MCF 10A (cell line): ENCODE measurements at places on chromosomes 6 and 20. TPM values are rescaled to one million over a fixed set of nuclear protein-coding genes. Genes with fewer than 3 reads are reported as not detected.
A peak's percentile ranks its signal among the peaks of the same experiment; 100 is the strongest.

DNA sequence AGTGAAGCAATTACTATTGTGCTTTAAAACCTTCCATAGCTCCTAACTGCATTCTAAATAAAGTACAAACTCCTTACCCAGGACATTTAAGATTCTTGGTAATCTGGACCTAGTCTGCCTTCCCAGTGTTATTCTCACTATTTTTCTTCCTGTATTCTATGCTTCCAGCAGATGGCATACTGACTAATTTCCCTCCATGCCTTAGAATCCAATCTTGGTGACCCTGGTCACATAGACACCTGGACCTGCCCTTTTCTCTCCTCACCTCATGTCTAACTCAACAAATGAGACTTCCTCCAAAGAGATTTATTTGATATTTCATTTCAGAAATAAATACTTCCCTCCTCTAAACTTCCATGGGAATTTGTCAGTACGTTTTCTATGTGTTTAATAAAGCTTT lies 25.8 kb downstream of the ROS1 start:
- DNase-seq, result peak; percentile 38

Gene TMEM14B
- total RNA-seq, result 122 and 143 TPM in 2 replicates

DNA sequence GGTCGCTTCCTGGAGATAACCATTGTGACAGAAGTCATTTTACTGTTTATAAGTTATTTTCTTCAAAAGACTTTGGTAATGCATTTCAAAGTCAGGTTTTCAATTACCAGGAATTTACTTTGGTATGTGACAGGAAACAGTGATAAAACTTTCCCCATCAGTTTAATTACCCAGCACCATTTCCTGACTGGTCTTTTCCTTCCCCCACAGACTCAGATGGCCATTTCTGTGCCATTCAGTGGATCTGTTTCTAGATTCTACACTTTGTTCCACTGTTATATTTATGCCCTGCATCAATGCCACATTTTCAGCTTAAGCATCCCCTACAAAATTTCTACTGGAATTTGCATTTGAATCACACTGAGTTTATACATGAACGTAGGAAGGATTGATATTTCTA lies 16.3 kb downstream of the RRBP1 start:
- DNase-seq, result no peak

DNA sequence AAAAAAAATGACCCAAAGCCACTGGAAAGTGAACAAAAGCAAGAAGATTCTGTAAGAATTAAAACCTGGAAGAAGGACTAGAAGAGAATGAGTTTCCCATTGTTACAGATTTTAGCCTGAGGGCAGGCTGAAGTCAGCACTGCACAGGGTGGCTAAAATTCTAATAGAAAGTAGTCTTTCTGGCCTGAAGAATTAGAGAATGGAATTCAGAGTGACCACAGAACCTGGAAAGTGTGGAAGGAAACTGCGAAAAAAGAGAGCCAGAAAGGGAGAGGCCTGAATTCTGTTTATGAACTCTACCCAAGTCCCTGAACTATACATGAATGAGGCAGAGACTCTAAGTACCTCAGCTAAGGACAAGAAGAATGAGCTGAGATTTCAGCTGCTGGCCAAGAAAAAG lies 38.9 kb upstream of the FILIP1 start:
- peak; percentile 21 for DNase-seq

Gene ANKEF1
- 5.6 and 7.2 TPM in 2 replicates for total RNA-seq

Gene NKAIN4
- total RNA-seq, result not detected in 2 replicates

DNA sequence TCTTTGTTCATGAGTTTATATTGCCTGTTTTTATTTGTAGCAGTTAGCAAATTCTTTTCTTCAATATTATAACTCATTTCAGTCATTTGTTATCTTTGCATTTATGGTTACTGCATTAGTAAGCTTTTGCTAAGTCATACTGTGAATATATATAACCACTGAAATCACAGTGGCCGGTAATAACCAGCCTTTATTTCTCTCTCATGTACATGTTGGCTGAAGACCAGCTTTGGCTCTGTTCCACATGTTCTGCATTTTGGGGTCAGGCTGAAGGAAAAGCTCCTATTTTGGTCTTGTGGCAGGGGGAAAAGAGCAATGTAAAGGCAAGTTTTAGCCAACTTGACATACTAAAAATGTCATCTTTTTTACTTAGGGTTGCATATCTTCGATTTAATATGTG lies 276.3 kb downstream of the BCKDHB start:
- no peak for DNase-seq

DNA sequence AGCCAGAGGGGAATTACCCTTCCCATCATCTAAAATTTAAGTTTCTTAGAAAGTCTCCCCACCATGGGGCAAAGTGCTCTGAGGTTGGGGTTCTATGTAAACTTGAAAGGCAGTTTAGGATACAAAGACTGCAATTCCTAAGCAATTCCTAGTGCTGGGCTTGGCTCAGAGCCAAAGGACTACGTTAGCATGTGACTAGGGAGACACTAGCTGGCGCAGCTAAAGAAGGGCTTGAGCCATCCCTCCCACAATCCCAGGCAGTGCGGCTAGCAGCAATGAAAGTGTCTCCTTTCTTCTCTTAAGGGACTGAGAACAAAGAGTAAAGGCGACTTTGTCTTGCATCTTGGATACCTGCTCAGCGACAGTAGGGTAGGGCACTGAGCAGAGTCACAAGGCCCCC lies 306.6 kb upstream of the FKBP1C start:
- DNase-seq, result no peak

DNA sequence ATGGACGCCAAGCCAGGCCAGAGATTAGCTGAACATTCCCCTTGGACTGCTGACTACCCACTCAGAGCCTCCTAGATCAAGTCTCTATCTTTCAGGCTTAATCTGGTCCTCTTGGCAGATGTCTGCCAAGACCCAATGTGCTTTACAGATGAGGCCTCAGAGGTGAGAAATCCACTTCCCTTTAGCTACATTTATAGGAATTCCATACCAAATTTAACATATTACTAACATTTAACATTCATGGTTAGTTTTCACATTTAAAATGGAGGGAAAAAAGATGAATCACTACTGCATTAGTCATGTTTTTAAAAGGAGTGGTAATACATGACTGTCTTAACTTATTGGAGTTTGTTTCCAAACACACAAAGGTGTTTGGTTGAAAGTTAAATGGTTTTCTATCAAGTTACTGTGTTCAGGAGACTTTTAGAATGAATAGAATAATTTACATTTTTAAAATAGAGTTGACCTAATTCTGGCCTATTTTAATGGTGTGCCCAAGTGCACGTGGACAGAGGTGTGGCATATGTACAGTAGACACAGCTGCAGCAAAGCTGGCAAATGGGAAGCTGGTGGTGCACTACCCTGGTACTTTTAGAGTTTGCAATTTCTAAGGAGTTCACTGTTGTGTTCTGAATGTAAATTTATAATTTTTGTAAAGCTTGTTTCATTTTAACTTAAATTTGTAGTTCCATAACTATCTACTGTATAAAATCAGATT lies 41.9 kb upstream of the CALHM6 start:
- DNase-seq, result peak; percentile 30

- no peak for DNase-seq
These were observed 51.9 kb upstream of the GNRH2 start for GRCh38 chr20:2991532-2991931.

DNA sequence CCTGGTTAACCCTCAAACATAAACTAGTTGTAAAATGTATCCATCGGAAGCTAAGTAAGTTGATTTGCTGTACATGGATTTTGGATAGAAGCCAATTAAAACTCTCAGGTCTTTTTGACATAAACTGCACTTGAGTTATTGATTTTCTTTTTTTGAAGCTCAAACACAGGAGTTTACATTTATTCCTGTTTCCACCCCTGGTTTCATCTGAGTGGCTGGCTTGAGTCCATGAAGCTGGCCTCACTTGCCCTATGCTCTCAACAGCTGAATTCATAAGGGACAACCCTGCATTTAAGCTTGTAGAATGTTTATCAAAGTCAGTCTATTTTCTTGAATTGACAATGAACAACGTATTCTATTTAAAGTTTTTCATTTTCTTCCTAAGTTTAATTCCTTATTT lies 58.1 kb upstream of the PLEKHG1 start:
- DNase-seq, result no peak

DNA sequence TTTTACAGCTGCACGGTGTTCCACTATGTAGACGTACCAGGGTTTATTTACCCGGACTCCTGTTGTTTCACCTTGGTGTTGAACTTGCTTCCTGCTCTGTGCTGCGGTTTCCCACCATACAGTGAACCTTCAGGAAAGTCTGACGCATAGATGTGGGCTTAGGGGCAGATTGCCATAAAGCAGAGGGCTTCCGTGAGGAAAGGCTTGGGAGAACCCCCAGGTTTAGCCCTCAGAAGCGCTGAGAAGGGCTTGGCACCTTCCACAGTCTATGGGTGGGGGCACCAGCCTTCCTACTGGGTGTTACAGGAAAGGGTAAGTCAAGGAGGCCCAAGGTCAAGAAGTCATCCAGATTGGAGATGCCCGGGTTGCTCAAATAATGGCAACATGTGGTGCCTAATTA lies 19.2 kb upstream of the MRPS18A start:
- no peak for DNase-seq

DNA sequence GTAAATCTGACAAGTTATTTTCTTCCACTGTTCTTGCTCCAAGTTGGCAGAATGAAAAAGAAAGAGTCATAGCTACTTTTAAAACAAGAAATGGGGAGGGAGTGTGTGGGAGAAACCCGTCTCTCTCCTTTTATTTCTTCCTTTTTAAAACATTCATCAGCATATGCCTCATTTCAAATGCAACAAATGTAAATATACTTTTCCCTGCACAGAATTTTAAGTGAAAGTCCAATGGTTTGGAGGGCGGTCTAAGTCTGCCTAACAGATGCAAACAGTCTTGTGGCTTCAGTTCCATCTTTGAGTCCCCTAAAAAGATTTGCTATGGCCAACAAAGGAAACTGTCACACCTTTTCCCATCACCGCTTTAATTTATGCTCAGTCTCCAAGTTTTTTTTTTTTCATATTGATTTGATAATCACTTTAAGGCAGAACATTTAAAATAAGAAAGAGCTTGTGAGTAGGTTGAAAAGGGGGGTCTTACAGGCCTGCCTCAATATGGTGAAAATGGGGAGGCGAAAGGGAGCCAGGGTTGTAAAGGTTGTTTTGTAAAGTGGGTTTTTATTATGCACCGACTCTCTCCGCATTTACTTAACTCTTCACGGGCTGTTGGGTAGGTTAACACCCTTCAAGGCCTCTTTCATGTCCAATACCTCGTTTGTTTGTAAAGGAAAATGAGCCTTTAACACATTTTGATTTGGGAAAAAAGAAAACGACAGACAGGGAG lies 4.6 kb downstream of the TFAP2D start:
- no peak for DNase-seq

- DNase-seq, result peak; percentile 68
These were observed 9.2 kb downstream of the CPNE5 start for GRCh38 chr6:36829919-36830544.

DNA sequence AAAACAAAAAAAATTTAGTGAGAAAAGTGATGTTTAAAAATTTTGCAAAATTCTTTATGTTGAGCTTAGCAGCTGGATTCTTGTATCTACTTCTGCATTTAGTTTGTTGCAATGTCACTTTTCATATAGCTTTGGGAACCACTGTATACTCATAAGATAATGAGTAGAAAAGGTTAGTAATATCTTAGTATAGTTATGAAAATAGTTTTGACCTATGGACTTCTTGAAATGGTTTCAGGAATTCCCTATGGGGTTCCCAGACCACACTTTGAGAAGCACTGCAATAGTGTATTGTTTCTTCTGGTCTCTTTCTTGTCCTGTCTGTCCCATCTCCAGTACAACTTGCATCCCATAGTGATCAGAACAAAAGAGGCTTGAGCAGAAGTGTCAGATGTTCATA lies 29.4 kb downstream of the PPP1R16B start:
- no peak for DNase-seq

DNA sequence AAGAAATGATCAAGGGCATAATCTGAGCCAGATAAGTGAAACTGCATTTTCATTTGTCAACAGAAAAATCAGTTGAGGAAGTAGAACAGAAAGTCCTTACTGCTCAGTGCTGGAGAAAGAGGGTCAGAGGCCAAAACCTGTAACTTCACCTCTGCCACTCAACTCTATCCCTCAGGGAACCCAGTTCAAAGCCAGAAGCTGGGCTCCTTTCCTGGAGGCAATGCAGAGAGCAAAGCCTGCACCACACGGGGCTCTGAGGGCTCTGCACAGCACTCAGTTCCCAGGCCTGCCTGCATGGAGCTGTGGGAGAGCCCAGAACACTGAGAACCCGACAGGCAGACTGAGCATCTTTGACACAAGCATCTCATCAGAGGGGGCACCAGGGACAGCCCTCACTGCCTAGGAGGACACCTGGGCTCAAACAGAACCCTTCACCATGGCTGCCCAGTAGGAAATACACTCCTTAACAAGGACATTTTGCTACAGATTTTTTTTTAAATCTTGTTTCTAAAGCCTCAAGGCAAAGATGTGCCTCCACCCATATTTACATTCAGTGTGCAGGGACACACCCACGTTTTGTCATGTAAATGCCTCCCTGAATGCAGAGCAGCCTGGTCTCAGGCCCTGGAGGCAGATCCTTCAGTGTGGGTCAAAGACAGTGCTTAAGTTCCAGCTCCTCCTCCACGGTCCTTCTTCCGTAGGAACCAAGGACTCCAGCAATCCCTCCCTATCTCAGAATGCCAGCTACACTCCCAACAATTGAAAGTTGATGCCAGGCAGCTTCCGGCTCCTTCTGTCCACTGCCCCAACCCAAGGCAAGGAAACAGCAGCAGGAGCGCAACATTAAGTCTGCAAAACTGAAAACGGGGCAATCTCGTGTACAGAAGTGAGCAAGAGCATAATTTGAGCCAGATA lies 6.6 kb downstream of the RNASET2 start:
- no peak for DNase-seq

DNA sequence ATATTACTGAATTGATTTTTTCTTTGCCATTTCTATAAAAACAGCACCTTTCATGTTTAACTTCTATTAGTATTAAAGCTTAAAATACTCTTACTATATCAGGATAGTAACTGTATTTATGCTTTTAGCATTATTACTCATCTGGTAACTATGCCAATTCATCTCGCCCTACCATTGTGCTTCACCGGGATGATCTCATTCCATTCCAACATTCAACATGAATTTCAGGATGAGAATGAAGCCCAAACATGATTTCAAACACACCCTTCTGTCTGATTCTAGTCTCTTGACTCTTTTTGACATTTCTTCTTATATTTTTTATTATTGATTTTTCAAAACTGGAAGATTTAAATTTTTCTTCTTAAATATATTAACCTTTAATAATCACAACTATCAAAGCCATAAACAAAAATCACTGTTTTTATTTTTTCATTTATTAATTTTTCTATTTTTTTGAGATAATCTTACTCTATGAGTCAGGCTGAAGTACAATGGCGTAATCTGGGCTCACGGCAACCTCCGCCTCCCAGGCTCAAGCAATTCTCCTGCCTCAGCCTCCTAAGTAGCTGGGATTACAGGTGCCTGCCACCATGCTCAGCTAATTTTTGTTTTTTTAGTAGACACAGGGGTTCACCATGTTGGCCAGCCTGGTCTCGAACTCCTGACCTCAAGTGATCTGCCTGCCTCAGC lies 46.7 kb downstream of the GJA1 start:
- DNase-seq, result peak; percentile 61

GRCh38 chr6:49668083-49668511 lies 31.5 kb upstream of the RHAG start:
- DNase-seq, result no peak

Gene POU5F1
- 1.5 and 2.0 TPM in 2 replicates for total RNA-seq

Gene RXRB
- total RNA-seq, result 29.6 and 35.1 TPM in 2 replicates

Gene TINAG
- not detected in 2 replicates for total RNA-seq

- DNase-seq, result peak; percentile 78
These were observed 44.6 kb downstream of the SYNJ2 start for GRCh38 chr6:158026054-158026900.

Gene CAP2
- total RNA-seq, result 12.3 and 14.3 TPM in 2 replicates
